ENCODE measurements at places on chromosomes 12 and 14.
A peak's percentile ranks its signal among the peaks of the same experiment; 100 is the strongest.

DNA sequence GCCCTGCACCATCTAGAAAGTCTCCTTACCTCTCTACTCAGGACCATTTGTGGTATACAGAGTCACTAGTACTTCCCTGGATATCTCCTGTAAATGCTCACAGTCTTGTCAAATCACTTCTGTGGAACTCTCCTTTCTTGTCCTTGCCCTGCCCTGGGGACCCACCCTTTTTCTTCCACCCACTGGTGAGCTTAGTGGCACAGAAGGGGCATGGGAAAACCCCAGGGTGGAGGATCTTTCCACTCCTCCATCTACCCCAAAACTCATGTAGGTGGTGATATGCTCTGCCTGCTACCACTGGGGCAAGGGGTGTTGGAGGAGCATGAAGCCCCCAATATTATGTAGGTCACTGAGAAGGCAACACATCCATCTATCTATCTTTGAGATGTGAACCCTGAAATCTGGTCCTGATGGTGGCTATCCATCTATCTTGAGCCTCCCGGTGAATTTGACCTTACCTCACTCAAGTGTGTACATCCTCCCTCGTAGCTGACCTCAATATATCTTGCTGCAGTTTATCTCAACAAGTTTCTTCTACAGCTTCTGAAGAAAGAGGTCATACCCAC is 943 bp downstream of the TESPA1 start:
- DNase-seq: no peak

- no peak for DNase-seq
These were observed at the start of gene ACRBP for GRCh38 chr12:6647083-6647604. TSS of gene ACRBP (minus strand) at chr12:6647432. CDS start at chr12:6647366, 66 bp downstream.

GRCh38 chr14:65840786-65841185 is 428.3 kb downstream of the FUT8 start:
- no peak for DNase-seq

- DNase-seq: no peak
These were observed 103.8 kb downstream of the CCDC92 start for GRCh38 chr12:123868791-123869190.

- DNase-seq: no peak
These were observed 84.4 kb downstream of the SPATS2 start for GRCh38 chr12:49451468-49452259.

DNA sequence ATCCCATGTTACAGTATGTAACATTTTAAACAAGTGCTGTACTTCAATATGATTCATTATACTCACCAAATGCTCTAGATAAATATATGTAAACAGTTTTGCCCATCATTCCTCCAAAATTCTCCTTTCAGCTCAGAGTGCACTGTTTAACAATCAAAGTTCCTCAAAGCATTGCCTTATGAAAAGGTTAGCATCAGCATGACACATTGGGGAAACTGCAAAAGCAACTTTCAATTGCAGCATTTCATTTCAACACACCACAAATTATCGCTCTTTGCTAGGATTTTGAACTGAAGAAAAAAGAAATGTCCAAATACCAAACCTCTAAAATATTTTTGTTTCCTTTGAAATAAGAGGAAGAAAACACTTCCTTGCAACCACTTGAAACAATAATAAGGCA is 413.2 kb downstream of the FLRT2 start:
- no peak for DNase-seq

DNA sequence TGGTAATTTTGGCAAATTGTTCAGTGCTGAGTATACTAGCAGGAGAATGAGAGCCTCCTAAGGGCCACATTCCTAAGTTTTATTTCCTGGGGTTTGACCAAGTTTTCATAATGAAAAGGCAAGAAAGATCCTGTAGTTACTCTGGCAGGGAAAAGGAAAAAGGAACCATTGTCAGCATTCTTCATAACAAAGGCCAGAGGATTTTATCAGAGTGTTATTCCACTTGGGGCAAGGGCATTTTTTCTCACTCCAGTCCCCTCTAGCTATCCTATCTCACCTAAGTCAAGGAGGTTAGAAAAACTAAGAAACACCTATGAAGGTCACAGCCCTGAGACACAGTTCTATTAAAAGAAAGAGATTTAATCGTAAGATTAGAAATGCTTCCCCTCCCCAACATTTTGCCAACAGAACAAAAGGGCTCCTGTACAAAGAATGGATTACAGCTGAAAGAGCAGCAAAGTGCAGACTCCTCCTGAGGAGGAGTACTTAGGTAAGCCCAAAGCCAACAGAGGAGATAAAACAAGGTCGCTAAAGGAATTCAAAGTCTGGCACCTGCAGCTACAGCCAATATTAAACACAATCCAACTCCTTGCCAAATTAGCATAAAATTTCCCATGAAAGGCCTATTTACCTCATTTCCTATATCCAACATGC is 162.4 kb downstream of the GALC start:
- no peak for DNase-seq

GRCh38 chr12:83630526-83630925 is 943.8 kb downstream of the TMTC2 start:
- no peak for DNase-seq

DNA sequence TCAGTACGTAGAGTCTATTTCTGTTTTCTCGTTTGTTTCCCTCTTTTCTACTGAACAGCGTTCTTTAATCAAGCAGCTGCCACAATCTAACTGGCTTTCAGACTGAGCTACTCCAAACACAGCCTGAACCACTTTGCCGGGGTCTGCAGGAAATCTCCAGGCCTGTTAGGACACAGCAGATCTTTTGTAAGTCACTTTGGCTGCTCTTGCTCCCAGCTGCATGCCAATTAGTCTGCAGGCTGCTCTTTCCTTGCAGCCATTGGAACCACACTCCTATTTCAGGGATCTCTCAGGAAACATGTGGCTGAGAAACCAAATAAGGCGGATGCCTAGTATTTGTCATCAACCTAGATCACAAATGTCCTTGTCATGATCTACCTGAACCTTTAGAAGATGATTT is 73.6 kb downstream of the TMTC1 start:
- DNase-seq: no peak

- peak; percentile 16 for DNase-seq
These were observed 32.0 kb downstream of the LRIG3 start for GRCh38 chr12:58888131-58888783.

- no peak for DNase-seq
These were observed 804.4 kb downstream of the FLRT2 start for GRCh38 chr14:86334355-86334754.

DNA sequence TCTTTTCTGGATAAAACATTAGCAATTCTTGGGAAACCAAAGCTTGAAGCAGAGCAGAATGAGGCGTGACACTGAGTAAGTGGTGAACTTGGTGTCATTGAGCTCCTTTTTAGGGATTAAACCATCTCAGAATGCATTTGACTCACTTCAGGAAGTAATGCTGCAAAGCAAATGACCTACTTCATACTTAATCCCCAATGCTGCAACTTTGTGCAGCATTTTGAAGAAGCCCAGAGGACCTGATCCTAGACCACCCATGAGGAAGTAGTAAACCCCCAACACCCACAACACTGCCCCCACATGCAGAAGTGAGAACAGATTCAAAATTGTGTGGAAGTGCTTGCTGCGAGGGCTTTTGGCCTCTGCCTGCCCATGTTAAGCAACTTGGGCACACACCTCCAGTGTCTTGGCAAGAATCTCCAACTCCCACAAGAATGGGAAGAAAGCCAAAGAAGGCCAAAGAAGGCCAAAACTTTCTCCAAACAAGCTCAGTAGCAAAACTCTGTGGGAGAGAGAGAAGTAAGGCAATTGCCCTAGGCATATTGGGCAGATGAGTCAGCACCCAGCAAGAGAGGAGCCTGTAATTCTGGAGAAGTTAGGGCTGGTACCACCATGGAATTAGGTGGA is 69.2 kb upstream of the ETV6 start:
- peak; percentile 80 for DNase-seq

DNA sequence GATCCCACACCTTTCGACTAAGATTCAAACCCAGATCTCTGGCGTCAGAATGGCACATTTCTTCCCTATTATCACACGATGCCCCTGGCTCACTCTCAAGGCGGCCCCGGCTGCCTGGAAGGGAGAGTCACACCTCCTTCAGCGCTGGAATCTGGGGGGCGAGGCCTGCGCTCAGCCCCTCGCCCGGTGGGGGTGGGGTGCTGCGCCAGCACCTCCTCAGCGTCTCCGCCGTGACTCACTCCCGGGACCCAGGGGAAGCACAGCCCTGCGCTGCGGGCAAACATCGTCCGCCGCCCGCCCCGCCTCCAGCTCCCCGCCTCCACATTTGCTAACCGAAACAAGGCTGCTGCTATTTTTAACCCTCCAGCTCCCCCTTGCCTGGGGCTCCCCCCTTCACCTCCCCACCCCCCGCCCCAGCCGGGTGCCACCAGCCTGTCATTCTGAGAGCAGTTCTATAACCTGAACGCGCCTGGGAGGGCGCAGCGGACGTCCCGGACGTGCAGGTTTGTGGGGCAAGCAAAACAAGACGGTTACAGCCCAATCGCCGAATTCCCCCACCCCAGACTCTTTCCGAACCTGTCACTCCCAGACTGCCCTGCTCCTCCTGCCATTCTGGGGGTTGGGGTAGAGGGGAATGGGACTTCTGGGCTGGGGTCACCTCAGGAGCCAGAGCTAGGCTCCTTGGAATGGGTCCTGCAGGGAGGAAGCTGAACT is 6.7 kb downstream of the HDAC7 start:
- DNase-seq: peak; percentile 53

DNA sequence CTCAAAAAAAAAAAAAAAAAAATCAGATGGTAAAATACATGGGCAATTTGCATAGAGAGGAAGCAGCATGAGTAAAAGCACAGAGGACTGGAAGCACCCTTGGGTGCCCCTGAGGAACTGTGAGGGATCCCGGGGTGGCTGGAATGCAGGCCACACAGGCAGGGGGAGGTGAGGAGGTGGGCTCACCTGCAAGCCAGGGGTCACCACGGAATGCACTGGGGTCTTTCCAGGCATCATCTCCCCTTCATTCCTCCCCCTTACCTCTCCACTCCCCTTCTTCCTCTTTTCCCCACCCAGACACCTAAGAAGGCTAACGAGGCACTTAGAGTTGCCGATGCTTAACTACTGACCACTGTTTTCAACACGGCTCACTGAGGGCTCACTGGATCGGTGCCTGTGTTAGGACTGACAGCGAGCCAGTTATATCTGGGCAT is 14.4 kb upstream of the HIP1R start:
- DNase-seq: no peak

- DNase-seq: no peak
These were observed 6.0 kb downstream of the PLD4 start for GRCh38 chr14:104930526-104931303.

- DNase-seq: no peak
These were observed 953 bp upstream of the NXPH4 start for GRCh38 chr12:57215668-57216013.

GRCh38 chr12:54376596-54376995 is 7.9 kb downstream of the ZNF385A start:
- no peak for DNase-seq

- no peak for DNase-seq
These were observed 55.2 kb downstream of the SLC25A21 start for GRCh38 chr14:37116933-37117849.

DNA sequence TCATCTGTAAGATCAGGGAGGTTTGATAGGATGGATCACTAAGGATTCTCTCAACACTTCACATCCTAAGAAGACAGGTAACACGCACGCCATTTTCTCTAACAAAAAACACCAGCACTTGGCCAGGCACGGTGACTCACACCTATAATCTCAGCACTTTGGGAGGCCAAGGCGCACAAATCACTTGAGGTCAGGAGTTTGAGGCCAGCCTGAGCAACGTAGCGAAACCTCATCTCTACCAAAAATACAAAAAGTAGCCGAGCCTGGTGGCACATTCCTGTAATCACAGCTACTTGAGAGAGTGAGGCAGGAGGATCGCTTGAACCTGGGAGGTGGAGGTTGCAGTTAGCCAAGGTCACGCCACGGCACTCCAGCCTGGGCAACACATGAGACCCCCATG is 10.5 kb upstream of the CDK2AP1 start:
- no peak for DNase-seq

All from AG04449 (cell line).